Substantia nigra (tissue), 51 donors: ENCODE measurements at places on chromosomes 16 and 17.

- DNase-seq = no peak
Measured at GRCh38 chr17:60538726-60539125, 12.7 kb upstream of the APPBP2 start.

- DNase-seq = no peak
Measured at GRCh38 chr17:59907467-59907866, 14.5 kb downstream of the RPS6KB1 start.

DNA sequence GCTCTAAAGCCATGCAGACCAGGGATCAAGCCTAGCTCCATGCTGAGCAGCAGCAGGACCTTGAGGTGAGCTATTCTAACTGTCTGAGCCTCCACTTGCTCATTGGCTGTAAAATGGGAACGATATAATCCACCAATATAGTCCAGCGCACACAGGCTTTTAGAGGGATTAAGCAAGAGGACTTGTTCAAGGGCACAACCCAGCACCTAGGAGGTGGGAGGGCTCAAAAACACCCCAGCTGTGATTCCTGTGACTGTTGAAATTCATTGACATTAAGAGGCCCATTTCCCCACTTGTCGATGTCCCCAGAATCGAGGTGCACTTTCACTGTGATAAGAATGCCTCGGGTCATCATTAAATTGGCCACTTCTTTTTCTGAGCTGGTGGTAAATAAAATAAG is 4.1 kb downstream of the USH1G start:
- no peak for DNase-seq

DNA sequence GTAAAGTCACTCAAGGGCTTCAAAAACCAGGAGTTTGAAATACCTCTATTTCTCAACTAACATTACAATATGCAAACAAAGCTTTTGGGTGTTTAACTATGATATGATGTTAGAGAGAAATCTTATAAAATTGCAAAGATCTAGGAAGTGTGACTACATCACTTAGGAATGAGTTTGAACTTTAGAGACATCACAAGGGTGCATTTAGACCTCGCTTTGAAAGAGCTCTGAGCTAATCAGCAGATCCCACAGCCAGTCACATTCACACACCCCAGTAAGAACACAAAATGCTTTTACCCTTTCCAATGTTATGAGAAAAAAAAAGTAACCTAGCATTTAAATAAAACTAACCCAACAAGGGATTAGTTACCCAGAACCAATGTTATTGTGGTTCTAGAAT is 45.2 kb downstream of the HYDIN start:
- no peak for DNase-seq

- DNase-seq = no peak
Measured at GRCh38 chr16:81553814-81554675, 109.4 kb downstream of the CMIP start.

GRCh38 chr16:49620158-49620868 is 235.6 kb downstream of the ZNF423 start:
- DNase-seq = no peak

DNA sequence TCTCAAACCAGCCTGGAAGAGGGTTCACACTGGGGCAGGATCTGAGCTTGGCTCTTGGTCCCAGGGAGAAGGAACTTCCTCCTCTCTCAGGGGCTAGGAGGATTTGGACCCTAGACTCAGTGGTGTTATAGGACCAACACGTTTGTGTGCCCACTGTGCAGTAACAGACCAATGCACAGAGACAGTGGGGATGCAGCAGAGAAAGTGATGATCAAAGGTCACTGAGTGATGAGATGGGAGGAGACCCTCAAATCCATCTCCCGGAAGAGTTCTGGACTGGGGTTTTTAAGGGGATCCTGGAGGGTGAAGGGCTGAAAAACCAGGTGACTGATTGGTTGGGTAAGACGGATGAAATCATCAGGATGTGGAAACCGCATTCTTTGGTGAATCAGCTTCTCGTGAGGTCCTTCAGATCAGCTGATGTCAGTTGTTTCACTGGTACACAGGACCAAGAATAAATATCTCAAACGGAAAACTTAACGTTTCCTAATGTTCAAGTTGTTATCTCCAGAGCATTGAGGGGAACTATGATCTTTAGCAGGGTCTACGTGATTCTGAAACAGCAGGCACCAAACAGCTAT is 3.3 kb upstream of the VAC14 start:
- no peak for DNase-seq

- no peak for DNase-seq
Measured at GRCh38 chr17:55116440-55116914, 147.9 kb downstream of the STXBP4 start.

DNA sequence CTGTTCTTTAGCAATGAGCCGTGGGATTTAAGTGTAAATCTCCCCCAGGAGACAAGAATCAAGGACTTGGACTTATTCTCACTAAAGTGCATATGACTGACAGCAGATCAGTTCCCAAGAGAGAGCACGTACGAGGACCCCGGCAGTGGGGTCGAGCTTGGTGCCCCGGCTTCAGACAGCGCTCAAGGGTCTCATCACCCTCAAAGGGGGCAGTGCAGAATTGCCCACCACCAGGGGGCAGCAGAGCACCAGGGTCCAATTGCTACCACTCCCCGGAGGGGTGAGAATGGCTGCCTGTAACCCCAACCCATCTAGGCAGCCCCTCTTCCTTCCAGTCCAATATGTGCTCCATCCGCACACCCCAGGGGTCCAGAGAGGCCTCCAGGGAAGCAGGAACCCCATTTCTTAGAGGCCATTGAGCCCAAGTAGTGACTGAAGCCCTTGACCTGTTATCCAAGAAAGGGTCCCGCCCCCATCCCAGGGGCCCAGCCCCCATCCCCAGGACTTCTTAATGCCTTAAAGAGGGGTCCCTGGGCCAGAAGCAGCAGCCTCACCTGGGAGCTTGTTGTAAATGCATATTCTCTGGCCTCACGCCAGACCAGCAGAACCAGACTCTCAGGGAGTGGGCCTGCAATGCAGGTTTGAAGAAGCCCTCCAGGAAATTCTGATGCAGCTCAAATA is 86.1 kb downstream of the ZDHHC7 start:
- peak; percentile 69 for DNase-seq

GRCh38 chr17:32529604-32530003 is 42.8 kb downstream of the CDK5R1 start:
- DNase-seq = no peak
